Spinal cord (tissue), 10 donors: ENCODE measurements at places on chromosomes 5 and 9. TPM values are rescaled to one million over a fixed set of nuclear protein-coding genes. Genes with fewer than 3 reads are reported as not detected.

Gene FOXD4L3
- 0.17 TPM for total RNA-seq

Gene ERCC6L2
- 128 TPM for total RNA-seq

GRCh38 chr9:14441115-14441514 lies 127.2 kb upstream of the NFIB start:
- peaks cover 13% of the 10 kb centered on the region for H3K4me1 ChIP-seq
- H3K36me3 ChIP-seq = no peaks in the 10 kb centered on the region
- H3K27me3 ChIP-seq = no peaks in the 10 kb centered on the region
- DNase-seq = no peak
- H3K4me3 ChIP-seq = no peak overlapping the region
- no peak overlapping the region for H3K27ac ChIP-seq

DNA sequence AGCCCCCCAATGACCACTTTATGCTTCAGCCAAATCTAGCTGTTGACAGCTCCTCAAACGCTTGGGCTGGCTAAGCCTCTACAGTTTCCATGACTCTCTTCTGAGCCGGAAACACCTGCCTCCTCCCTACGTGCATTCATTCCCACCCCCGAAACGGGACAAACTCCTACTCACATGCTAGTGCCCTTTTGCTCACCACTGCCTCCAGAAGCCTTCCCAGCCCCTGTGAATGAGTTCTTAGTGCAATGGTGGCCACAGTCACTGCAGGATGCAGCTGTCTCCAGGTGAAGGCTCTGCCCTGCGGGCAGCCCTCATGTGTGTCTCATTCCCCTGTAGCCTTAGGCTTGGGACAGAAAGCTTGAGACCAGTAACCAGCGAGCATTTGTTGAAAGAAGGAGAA lies 68.8 kb upstream of the DAB2IP start:
- no peak for DNase-seq
- no peak overlapping the region for H3K27ac ChIP-seq
- H3K36me3 ChIP-seq = no peaks in the 10 kb centered on the region
- peaks cover 44% of the 10 kb centered on the region for H3K4me1 ChIP-seq

GRCh38 chr5:172493906-172494305 lies 39.6 kb upstream of the SH3PXD2B start:
- H3K27me3 ChIP-seq = no peaks in the 10 kb centered on the region
- no peak overlapping the region for H3K4me3 ChIP-seq
- no peaks in the 10 kb centered on the region for H3K36me3 ChIP-seq
- H3K4me1 ChIP-seq = peaks cover 12% of the 10 kb centered on the region
- DNase-seq = no peak
- no peak overlapping the region for H3K27ac ChIP-seq

DNA sequence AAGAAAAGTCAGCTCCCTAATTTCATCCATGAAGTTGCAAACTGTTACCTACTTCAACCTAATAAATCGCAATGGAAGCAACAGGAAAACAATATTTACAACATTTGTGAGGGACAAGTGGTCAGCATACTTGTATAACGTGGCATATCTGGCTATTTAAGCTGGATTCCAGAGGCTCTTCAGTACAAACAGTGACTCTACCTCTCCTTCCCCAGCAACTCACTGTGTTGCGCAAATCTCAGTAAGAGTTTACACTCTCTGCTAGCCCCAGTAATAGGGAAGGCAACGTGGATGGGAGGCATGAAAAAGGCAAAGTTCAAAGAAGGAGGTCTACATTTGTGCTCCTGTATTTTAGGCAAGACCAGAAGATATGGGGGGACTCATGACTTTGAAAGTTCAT lies 18.9 kb upstream of the SEMA5A start:
- DNase-seq = no peak
- H3K4me1 ChIP-seq = no peaks in the 10 kb centered on the region
- H3K4me3 ChIP-seq = no peak overlapping the region
